ENCODE measurements at places on chromosomes 1 and 21.

DNA sequence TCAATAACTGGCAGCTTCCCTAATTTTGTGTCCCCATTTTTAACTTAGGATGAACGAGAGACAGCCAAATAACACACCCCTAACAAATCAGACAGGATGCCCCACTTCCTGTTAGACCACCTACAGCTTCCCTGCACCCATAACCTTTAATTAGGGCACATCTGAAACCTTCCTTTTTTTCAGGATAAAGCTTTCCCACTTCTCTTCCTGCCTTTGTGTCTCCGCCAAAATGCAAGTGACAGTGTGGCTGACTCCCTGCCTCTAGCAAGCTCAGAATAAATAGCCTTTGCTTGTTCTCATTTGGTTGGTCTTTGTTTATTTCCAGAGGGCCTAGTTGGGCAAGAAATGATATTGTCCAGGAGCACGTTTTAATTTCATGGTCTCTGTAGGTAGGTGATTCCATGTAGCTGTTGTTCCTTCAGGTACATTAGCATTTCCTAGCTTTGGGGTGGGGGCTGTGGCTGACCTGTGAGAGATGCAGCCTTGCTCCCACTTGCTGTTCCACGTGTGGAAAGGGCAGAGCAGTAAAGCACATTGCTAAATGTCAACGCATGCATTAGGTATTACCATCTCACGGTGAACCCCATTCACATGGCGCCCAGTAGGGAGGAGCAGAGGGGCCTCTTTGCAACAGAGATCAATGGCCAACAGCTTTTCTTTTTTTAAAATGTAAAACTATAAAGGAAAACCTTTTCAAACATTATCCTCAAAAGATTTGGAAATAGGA lies 154.9 kb downstream of the ST6GALNAC3 start:
- DNase-seq: peak; percentile 6

- DNase-seq: no peak
These were observed 102.2 kb downstream of the NTMT2 start for GRCh38 chr1:170247751-170248521.

GRCh38 chr1:203179667-203180005 lies 4.0 kb upstream of the MYBPH start:
- DNase-seq: no peak

DNA sequence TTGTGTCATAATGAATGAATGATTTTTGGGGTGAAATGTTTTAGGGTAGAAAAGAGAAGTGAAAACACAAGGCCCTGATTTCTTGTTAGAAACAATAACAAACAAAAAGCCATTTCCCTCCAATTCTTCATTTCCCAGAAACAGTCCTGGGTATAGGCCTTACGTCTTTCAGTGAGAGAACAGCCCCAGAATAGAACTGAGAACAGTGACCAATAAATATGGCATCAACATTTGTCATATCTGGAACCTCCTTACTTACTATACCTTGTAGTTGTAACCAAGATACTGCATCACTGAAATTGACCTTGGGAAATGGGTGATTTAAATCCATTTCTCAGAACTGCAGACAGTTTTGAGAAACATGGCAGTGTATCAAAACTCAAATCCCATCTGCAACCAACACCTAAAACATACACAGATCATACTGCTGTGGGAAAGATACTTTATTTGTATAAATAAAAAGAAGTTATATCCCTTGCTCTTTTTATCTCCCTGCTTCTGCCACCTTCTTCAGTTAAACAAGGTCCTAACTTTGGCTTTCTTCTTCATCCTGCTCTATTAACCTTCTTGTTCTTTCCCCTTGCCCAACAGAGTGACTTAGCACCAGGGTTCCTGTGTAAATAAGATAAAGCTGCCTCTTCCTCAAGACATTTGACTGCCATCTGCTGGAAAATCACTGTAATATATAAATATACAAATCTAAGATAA lies 19.5 kb downstream of the XKR8 start:
- peak; percentile 47 for DNase-seq

DNA sequence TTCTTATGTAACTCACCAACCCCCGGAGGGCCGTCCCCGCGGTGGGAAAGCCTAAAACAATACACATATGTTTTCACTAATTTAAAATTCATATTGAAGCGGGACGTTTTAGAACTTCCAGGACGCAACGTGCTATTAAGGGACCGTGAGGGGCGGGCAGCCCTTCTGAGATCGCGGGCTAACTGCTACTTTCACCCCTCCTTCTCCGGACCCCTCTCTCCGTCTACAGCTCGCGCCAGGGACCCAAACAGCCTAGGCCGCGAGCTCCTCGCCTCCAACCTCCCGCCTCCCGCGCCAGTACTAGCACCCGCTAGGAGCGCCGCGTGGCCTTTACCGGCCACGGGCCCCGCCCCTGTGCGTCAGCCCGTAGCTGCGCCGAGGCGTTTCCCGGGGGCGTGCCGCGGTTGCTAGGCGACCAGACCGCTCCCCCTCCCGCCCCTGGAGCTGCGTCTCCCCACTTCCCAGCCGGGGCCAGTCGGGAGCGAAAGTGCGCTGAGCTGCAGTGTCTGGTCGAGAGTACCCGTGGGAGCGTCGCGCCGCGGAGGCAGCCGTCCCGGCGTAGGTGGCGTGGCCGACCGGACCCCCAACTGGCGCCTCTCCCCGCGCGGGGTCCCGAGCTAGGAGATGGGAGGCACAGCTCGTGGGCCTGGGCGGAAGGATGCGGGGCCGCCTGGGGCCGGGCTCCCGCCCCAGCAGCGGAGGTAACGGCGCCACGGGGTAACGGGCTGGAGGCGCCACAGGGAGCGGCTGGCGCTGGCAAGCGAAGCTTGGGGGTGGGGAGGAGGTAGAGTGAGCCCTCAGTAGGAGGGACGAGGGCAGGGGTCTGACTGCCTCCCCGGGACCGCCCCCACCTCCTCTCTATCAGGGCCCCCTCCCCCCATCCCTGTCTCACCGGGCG lies at the start of gene DYRK3:
Gene DYRK3, plus strand, starts transcription at position 457 of the 898 bp plus-strand sequence. Its CDS starts 168 bp downstream, at position 625.
- DNase-seq: peak; percentile 92

DNA sequence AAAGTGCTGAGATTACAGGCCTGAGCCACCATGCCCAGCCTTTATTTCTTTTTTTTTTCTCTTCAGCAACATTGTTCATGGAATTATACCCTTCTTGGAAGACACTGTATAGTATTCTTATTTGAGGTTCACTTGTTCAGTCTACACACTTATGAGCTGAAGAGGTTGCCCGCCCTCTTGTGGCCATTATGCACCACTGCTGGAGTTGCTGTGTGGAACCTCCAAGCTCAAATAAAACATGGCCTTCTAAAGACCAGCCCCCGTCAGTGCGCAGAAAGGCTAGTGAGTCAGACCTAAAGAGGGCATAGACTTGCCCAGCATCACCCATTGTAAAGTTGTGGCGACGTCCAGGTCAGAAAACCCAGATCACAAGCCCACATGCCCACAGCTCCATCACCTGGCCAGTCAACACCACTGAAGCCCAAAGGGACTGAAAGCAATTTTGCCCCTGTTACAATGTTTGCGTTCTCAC lies 20.4 kb downstream of the LURAP1 start:
- DNase-seq: peak; percentile 39

DNA sequence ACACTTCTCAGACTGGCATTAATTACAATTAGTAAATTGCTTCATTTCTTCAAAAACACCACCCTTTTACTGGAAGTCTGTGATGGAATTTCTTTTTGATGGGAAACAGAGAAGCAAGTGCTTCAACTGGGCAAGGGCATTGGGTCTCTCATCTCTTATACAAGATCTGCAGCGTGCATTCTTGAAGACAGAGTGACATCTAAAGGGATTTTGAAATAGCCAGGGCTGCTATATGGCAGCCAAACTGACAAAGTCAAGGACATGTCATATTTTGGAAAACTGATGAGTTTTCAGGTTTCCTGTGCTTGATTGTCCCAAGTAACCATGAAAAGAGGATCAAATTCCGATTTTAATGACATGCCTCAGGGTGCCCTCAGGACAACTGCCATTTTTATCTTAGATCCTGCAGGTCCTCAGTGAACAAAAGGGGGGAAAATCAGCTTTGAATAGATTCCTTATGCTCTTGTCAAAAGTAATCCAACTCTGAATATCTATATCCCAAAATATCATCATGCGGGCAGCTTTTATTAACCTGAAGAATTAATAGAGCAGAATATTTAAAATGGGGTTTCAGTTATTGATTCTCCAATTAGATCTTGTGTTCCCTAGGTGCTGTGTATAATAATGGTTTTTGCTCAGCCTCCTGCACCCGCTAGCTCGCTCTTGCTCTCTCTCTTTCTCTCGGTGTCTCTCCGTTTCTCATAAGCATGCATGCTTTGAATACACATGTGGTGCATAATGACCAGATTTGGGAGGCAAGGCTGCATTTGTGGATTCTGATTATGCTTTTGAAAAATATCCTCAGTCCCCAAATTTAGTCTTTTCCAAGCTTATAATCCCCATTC lies 221.8 kb downstream of the TTLL7 start:
- no peak for DNase-seq

DNA sequence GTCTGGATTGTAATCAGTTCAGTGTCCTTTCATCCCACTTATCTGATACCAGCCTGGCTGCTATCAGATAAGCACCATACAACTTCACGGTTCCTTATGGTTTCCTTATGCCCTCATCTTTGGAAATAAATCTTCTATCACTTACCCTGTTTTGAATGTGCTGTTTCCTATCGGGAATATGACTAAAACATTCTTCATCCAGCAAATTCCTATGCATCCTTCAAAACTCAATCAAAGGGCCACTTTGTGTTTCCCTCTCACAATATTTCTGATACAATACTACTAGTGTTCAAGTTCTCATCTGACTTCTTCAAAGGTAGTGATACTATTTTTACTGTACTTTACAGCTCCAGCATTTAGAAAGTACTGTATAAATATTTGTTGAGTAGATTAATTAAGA lies 513.2 kb downstream of the OMA1 start:
- DNase-seq: no peak

- no peak for DNase-seq
These were observed 58.7 kb downstream of the XCL2 start for GRCh38 chr1:168485048-168485447.

DNA sequence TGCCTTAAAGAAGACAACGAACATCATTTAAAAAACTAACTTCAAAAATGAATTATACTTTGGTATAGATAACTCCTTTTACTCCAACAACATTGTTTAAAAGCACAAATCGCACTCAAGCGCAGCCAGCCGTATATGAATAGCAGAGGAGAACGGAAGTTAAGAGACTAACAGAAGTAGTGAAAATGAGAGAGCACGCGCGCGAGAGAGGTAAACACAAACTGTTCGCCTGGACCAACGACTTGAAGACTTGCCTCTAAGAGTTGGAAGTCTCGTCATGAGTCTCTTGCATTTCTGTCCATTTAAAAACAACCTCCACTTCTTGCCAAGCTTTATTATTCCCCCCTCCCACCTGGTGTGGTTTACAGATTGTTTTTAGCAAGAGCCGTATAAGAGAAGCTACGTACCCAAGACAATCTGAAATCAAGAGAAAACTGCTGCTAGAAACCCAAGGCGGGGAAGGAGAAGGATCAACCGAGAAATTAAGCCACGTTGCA lies 479 bp downstream of the SELENOF start:
- DNase-seq: peak; percentile 23

DNA sequence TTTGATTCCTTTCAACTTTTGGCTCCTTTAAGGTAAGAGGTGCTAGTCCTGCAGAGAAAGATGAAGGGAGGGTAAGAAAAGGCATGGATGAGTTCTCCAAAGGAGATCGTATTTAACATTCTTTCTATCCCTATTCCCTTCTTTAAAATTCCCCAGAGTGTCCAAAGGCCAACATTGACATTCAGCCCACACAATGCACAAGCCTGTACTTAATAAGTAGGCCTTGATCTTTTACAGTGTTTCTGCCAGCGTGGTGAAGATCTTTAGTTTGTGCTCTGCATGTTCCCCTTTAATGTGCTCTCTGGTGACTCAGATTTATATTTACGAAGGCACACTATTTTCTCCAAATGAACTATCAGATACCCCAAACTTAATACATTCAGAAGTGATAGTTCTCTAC lies 582.5 kb upstream of the RGS18 start:
- DNase-seq: no peak

GRCh38 chr1:42014823-42015222 lies 96.1 kb upstream of the HIVEP3 start:
- DNase-seq: no peak

DNA sequence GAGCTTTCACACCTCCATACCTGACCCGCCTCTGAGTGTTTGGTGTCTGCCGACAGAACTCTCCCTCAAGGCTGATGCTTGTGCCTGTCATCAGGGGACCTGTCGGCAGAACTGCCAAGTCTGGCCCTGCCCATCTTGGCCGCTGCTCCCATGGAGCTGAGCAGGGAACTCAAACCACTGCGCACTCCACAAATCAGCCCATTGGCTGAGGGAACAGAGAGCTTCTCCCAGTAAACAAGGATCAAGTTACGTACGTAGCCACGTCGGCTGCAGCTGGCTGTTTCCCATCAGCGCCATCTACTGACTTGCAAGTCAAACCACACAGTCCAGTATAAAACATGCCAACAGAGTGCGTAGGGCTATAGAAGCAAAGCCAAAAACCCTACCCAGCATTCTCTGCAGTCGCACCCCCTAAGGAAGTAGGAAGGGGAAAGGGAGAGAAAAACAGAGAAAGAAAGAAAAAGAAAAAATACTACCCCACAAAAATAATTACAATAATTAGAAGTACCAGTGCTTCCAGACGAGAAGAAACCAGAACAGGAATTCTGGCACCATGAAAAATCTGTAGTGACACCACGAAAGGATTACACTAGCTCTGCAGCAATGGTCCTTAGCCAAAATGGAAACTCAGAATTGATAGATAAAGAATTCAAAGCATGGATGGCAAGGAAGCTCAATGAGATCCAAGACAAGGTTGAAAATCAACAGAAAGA lies 13.1 kb downstream of the KRTAP13-1 start:
- DNase-seq: peak; percentile 61

DNA sequence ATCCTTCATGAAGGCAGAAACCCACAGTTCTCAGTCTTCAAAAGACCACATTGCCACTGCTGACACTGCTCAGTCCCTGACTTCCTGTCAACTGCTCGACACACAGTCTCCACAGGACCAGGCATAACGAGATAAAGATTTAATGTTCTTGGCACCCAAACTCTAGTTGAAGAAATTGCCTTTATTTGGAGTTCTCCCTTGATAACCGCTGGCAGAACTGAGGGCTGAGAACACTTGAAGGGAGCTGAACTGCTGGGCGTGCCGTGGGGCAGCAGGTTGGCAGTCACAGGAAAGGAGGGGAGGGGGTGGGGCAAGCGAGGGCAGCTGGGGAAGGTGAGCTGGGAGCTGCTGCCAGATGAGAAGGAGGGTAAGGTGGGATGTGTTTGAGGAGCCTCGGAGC lies 15.9 kb downstream of the HENMT1 start:
- no peak for DNase-seq

GRCh38 chr1:3889936-3890335 lies 10.1 kb downstream of the C1orf174 start:
- DNase-seq: no peak

DNA sequence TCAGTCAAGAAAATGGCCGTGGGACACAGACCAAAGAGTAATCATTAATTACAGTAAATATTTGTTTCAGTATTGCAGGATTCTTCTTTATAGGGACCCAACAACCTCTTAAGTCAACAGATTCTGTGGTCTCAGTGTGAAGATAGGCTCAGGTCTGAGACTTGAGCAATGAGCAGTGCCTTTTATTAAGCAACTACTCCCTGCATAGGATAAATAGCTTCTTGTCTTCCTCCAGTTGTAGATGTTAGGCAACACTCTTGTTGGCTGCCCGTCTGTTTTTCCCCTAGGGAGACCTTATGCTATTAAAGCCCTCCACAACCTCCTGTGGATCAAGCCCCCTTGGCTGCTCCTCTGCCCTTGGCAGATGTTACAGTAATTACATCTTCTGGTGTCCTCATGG lies 1.8 kb upstream of the OMA1 start:
- no peak for DNase-seq

Data from COR-L47 (cell line).